Hepatocyte (in vitro differentiated cells): ENCODE measurements at places on chromosomes 1 and 21. TPM values are rescaled to one million over a fixed set of nuclear protein-coding genes. Genes with fewer than 3 reads are reported as not detected.

GRCh38 chr1:37123276-37124115 is 89.2 kb upstream of the GRIK3 start:
- no peaks in the 10 kb centered on the region for H3K36me3 ChIP-seq
- no peaks in the 10 kb centered on the region for H3K4me1 ChIP-seq
- no peak for DNase-seq
- H3K27ac ChIP-seq, result no peak overlapping the region
- no peak overlapping the region for H3K4me3 ChIP-seq

- H3K27ac ChIP-seq, result no peak overlapping the region
- H3K27me3 ChIP-seq, result no peaks in the 10 kb centered on the region
- no peaks in the 10 kb centered on the region for H3K4me1 ChIP-seq
- H3K4me3 ChIP-seq, result no peak overlapping the region
- peak; percentile 76 for DNase-seq
- no peaks in the 10 kb centered on the region for H3K36me3 ChIP-seq
These were observed 67.2 kb downstream of the TTLL7 start for GRCh38 chr1:83931658-83932253.

- no peak overlapping the region for H3K4me3 ChIP-seq
- no peaks in the 10 kb centered on the region for H3K27me3 ChIP-seq
- peak overlapping the region; percentile 81 for H3K27ac ChIP-seq
These were observed 206.4 kb upstream of the LMO4 start for GRCh38 chr1:87122243-87122642.

- peaks cover 17% of the 10 kb centered on the region for H3K4me1 ChIP-seq
- H3K4me3 ChIP-seq, result peak overlapping the region; percentile 95
- peaks cover 9% of the 10 kb centered on the region for H3K36me3 ChIP-seq
These were observed 2.6 kb downstream of the RCC1 start for GRCh38 chr1:28508435-28508754.

DNA sequence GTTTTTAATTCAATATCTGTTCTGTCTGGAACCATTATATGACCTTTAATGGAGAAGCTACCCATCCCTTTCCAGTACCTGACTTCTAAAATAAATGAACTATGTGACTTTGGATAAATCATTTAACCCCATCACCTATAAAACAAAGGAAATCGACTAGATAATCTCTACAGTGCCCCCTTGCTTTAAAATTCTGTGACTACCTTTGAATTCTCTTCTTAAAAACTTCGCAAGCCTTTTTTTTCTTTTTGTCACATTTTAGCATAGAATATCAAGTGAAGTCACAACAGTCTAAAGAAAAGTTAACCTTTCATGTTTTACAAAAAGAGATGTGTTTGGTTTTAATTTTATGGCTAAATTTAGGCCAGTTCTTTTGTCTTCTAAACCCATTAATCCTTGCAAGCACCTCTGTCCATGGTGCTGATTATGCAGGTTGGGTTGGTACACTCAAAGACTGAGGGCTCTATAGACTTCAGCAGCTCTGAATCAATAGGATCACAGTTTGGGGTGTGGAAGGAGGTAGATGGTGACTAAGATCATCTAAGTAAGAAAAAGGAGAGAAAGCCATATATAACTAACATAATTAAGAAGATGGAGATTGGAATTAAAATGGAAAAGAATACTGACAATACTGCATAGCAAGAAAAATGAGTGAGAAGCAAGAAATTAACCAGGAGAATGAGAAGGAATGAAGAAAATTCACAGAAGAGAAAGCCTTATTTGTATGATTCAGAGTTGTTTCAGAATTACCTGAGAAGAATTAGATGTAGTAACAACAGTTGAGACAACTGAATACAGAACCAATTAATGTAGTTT is 59.2 kb downstream of the TBX15 start:
- H3K27me3 ChIP-seq, result no peaks in the 10 kb centered on the region
- no peak overlapping the region for H3K27ac ChIP-seq
- H3K36me3 ChIP-seq, result no peaks in the 10 kb centered on the region
- DNase-seq, result peak; percentile 53
- no peak overlapping the region for H3K4me3 ChIP-seq

DNA sequence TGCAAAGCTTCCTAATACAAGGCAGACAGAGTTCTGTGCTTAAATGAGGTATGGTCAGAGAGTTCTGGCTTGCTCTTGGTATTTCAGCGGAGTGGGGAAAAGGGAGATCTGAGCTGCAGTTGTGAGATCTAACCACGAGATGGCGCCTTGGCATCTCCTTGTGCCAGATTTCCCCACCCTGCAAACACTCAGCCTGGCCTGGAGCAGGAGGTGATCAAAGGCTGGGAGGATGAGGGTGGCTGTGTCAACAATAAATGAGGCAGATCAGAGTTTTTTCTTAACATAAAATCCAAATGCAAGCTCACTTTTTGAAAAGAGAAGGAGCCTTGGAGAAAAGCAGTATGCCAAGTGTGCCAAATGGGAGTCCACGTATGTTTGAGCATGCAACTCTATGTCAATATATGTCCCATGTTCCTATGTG is 4.1 kb upstream of the TFAP2E start:
- peak; percentile 81 for DNase-seq
- H3K27ac ChIP-seq, result no peak overlapping the region
- H3K27me3 ChIP-seq, result peaks cover 35% of the 10 kb centered on the region
- no peaks in the 10 kb centered on the region for H3K36me3 ChIP-seq

DNA sequence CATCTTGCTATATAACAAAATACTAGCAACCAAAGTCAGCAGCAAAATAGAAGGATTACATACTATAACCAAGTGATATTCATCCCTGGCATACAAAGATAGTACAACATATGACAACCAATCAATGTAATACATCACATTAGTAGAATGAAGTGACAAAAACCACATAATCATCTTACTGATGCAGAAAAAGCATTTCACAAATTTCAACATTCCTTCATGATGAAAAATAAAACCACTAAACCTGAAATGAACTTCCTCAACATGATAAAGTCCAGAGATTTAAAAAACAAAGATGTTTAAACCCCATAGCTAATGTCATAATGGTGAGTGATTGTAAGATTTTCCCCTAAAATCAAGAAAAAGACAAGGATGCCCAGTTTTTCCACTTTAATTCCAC is 18.6 kb downstream of the RO60 start:
- no peaks in the 10 kb centered on the region for H3K27me3 ChIP-seq
- peaks cover 12% of the 10 kb centered on the region for H3K36me3 ChIP-seq
- no peak overlapping the region for H3K27ac ChIP-seq
- H3K4me1 ChIP-seq, result no peaks in the 10 kb centered on the region

DNA sequence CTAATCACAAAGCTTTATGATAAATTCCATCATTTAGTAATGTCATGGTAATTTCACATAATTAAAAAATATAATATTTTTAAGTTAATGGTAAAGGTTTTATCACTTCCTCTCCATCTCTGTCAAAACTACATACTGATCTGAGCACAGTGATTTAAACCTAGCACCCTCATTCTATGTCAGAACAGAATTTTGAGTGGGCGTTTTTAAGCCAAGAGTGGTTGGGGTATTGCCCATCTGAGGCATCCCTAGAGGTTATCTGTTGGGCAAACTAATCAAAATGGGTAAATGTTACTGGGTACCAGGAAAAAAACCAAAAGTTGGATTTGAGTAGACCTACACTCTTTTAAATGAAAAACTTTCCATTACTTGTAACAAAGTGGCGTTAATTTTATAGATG is 100.7 kb upstream of the GFI1 start:
- no peaks in the 10 kb centered on the region for H3K4me1 ChIP-seq
- H3K27me3 ChIP-seq, result no peaks in the 10 kb centered on the region
- no peak overlapping the region for H3K4me3 ChIP-seq

GRCh38 chr1:115507901-115508300 is 133.9 kb upstream of the VANGL1 start:
- no peaks in the 10 kb centered on the region for H3K27me3 ChIP-seq
- no peak overlapping the region for H3K4me3 ChIP-seq
- no peak overlapping the region for H3K27ac ChIP-seq
- no peaks in the 10 kb centered on the region for H3K4me1 ChIP-seq
- DNase-seq, result no peak

- H3K36me3 ChIP-seq, result no peaks in the 10 kb centered on the region
- H3K27me3 ChIP-seq, result no peaks in the 10 kb centered on the region
- DNase-seq, result no peak
- H3K4me1 ChIP-seq, result no peaks in the 10 kb centered on the region
- H3K27ac ChIP-seq, result no peak overlapping the region
- H3K4me3 ChIP-seq, result no peak overlapping the region
These were observed 107.9 kb upstream of the ZP4 start for GRCh38 chr1:237998581-237998980.

DNA sequence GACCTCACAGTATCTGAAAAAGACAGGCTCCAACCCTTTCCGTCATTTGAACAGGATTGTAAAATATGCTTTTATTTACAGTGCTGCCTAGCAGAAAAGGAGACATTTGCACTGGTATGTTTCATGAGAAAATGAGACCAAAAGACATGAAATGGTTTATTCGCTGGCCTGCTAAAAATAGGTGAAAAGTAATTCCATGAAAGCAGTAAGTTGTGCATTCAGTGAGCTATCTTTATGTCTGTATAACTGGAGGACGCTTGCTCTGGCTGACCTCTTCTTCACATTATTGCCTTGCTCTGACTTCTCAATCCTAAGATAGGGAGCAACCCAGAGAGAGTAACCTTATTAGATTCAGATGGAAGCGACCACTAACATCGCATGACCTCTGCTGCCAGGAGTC is 38.3 kb downstream of the ODF2L start:
- no peak overlapping the region for H3K4me3 ChIP-seq
- H3K4me1 ChIP-seq, result no peaks in the 10 kb centered on the region
- peaks cover 3% of the 10 kb centered on the region for H3K36me3 ChIP-seq

GRCh38 chr1:221794079-221794670 is 52.3 kb upstream of the DUSP10 start:
- H3K4me1 ChIP-seq, result no peaks in the 10 kb centered on the region
- no peak overlapping the region for H3K4me3 ChIP-seq
- H3K36me3 ChIP-seq, result no peaks in the 10 kb centered on the region
- no peak overlapping the region for H3K27ac ChIP-seq
- no peak for DNase-seq

- no peak for DNase-seq
- H3K4me3 ChIP-seq, result no peak overlapping the region
These were observed 96.0 kb upstream of the DUSP10 start for GRCh38 chr1:221837896-221838295.

DNA sequence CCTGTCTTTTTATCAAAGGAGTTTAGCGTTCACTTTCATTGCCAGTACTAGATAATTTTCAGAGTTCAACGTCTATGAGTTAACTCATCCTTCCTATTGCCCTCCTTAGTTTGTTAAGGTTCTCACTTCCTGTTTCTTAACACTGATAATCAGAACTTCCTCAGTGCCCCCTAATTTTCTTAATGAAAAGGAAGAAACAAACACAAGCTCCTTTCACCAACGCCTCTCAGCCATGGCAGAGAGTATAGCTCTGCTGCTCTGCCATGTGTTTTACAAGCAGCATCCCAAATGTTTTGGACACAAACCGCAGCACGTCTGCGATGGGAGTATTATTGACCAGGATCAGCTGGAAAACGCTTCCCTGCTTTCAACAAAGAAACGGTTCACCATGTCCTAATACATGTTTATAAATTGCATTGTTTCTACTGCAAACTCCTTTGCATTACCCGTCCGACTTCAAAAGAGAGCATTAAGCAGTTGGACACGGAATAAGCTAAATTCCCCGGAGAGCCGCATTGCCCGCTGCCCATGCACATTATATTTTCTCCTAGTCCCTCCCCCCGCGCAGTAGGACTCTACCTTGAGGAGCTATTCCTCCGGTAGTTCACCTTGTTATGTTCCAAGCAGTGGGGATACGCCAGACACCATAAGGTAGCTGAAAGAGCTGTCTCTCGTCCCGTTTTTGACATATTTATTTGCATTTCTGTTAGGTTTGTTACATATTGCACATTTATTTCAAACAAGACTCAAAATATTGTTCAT is 561 bp downstream of the OLFM3 start:
- H3K4me3 ChIP-seq, result peak overlapping the region; percentile 18
- no peaks in the 10 kb centered on the region for H3K36me3 ChIP-seq
- H3K4me1 ChIP-seq, result no peaks in the 10 kb centered on the region
- H3K27ac ChIP-seq, result no peak overlapping the region
- H3K27me3 ChIP-seq, result peaks cover 15% of the 10 kb centered on the region
- DNase-seq, result peak; percentile 3

DNA sequence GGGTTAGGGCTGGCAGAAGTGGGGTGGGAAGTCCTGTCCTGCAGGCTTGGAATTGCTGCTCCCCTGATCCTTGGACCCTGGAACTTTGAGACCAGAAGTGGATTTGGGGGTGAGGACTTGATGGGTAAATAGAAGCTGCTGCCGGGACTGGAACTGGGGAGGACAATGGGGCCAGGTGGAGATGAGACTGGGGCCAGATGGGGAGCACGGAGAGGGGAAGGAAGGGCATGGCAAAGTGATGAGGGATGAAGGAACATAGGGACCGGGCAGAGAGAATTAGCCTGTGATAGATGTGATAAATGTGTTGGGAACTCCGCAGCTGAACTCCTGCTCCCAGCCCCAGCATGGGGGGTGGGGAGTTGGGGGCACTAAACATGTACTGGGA is 637 bp downstream of the NHLH1 start:
- no peak for DNase-seq
- H3K4me3 ChIP-seq, result no peak overlapping the region
- H3K36me3 ChIP-seq, result no peaks in the 10 kb centered on the region
- no peaks in the 10 kb centered on the region for H3K27me3 ChIP-seq
- H3K4me1 ChIP-seq, result no peaks in the 10 kb centered on the region

DNA sequence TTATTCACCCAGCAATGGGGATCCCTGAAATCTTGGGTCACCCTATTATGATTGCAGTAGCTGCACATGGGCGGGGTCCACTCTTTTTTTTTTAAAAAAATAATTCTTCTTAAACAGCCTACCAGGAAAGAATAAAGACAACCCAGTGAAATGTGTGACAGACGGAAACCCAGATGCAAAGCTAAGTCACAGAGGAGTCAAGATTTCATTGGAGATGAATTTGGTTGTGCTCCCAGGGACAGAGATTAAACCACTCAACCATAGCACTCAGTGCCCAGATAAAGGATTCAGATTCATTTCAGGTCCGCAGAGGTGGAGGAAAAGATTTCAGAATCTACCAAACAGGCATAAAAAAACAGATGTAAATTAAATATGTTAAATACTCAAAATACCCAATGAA is 583.5 kb upstream of the ZP4 start:
- H3K4me3 ChIP-seq, result no peak overlapping the region
- H3K27me3 ChIP-seq, result no peaks in the 10 kb centered on the region
- DNase-seq, result no peak
- no peak overlapping the region for H3K27ac ChIP-seq
- H3K36me3 ChIP-seq, result no peaks in the 10 kb centered on the region

- H3K4me1 ChIP-seq, result no peaks in the 10 kb centered on the region
- no peak overlapping the region for H3K4me3 ChIP-seq
- no peaks in the 10 kb centered on the region for H3K36me3 ChIP-seq
- H3K27ac ChIP-seq, result no peak overlapping the region
- peak; percentile 83 for DNase-seq
- H3K27me3 ChIP-seq, result no peaks in the 10 kb centered on the region
These were observed 46.7 kb upstream of the PCBP3 start for GRCh38 chr21:45596704-45597318.

- H3K27ac ChIP-seq, result no peak overlapping the region
- H3K36me3 ChIP-seq, result no peaks in the 10 kb centered on the region
- DNase-seq, result no peak
These were observed 65.1 kb downstream of the MSH4 start for GRCh38 chr1:75861831-75862230.

GRCh38 chr1:46131712-46132528 is 509 bp downstream of the PIK3R3 start:
- no peaks in the 10 kb centered on the region for H3K4me1 ChIP-seq
- peak; percentile 42 for DNase-seq
- H3K27ac ChIP-seq, result peak overlapping the region; percentile 98
- H3K4me3 ChIP-seq, result peak overlapping the region; percentile 68
- no peaks in the 10 kb centered on the region for H3K27me3 ChIP-seq

Gene SYCP1
- total RNA-seq, result not detected in 2 replicates

Gene SCAMP3
- total RNA-seq, result 45.0 and 45.7 TPM in 2 replicates
